ENCODE measurements at places on chromosomes 6 and 20.

GRCh38 chr6:104187616-104188015 is 672.1 kb downstream of the HACE1 start:
- DNase-seq: no peak

- DNase-seq: peak; percentile 55
Measured at GRCh38 chr20:48523191-48523995, 304.4 kb downstream of the PREX1 start.

GRCh38 chr20:33554914-33555420 is 65.1 kb downstream of the CBFA2T2 start:
- DNase-seq: no peak

DNA sequence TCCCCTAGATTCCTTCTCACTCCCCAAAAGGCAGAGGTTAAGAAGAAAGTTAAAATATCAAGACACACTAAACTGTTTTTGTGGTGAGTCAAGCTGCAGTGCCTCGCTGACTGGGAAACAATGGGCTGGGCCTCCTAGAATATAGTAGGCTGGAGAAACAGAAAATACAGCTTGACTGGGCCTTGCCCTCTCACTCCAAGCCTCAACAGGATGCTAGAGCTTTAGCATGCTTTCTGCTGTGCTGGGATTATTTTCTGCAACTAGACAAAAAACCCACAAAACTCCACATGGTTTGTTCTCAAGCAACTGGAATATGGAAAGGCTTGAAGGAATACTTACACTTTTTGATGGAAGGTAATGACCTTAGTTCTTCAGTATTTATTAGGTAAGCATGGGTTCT is 27.9 kb downstream of the FOXO3 start:
- no peak for DNase-seq

GRCh38 chr20:50447102-50447804 is 62.9 kb upstream of the PTPN1 start:
- DNase-seq: no peak

GRCh38 chr6:84912472-84913322 is 148.3 kb upstream of the TBX18 start:
- no peak for DNase-seq

DNA sequence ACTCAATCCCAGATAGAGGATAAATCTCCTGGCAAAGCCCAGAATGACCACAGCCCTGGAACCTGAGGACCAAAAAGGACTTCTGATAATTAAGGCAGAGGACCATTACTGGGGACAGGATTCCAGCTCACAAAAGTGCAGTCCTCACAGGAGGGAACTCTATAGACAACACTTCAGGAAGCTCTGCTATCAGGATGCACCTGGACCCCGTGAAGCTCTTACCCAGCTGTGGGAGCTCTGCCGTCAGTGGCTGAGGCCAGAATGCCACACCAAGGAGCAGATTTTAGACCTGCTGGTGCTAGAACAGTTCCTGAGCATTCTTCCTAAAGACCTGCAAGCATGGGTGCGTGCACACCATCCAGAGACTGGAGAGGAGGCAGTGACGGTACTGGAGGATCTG is 992 bp downstream of the ZSCAN16 start:
- DNase-seq: no peak

DNA sequence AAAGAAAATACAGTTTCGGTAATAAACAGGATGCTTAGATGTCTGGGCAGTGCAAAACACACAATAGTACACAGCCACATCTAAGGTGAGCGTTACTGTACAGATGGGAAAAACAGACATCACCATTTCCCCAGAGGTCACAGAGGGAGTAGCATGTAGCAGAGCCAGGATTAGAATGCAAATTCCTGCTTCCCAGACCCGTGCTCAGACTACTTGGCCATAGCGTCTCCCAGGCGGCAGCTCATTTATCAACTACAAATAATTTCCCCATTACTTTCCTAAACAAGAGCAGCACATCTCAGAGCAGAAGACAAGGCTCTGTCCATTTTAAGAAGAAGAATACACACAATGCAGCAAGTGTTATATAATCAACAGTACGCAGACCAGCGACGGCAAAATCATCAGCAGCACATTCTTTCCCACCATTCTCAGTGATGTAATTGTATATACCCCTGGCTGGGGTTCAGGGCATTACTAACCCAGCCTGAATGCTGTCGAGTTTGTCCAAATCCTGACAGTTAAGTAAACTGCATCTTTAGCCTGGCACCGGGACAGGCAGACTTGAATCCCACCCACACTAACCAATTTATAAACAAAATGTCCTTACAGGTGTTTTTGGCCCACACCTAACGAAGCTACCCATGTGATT is 61.9 kb downstream of the CNKSR3 start:
- DNase-seq: peak; percentile 80

- no peak for DNase-seq
Measured at GRCh38 chr6:99066044-99066443, 118.3 kb upstream of the FBXL4 start.

DNA sequence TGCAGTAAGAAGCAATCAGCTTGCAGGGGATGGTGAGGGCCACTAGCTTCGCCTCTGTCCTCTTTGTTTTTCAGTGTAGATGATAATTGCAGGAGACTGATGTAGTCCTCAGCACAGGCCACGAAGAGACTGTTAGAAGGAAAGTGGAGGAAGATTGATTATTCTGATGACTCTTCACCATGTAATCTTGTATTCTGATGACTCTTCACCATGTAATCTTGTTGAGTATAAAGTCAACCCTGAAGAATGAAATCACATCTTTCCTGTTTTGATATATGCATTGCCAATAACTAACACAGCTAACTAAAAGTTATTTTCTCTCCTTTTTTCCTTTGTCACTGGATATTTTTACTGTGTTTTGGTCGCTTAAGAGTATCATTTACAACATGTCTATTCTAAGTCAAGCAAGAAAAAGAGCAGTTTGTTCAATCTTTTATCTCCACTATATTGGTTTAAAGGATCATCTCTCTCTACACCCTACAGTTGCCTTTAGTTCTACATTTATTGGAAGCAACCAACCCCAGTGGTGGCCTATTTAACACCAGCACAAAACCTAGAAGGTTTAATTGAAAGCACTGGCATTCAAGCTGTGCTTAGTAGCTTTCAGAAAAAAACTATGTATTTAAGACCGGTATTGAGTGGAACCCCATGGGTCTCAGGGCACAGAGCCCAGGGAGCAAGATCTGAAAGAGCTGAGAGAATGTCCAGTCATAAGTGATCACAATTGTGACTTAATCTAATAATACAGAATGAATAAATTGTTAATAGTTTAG is 107.2 kb upstream of the BTBD3 start:
- DNase-seq: no peak

DNA sequence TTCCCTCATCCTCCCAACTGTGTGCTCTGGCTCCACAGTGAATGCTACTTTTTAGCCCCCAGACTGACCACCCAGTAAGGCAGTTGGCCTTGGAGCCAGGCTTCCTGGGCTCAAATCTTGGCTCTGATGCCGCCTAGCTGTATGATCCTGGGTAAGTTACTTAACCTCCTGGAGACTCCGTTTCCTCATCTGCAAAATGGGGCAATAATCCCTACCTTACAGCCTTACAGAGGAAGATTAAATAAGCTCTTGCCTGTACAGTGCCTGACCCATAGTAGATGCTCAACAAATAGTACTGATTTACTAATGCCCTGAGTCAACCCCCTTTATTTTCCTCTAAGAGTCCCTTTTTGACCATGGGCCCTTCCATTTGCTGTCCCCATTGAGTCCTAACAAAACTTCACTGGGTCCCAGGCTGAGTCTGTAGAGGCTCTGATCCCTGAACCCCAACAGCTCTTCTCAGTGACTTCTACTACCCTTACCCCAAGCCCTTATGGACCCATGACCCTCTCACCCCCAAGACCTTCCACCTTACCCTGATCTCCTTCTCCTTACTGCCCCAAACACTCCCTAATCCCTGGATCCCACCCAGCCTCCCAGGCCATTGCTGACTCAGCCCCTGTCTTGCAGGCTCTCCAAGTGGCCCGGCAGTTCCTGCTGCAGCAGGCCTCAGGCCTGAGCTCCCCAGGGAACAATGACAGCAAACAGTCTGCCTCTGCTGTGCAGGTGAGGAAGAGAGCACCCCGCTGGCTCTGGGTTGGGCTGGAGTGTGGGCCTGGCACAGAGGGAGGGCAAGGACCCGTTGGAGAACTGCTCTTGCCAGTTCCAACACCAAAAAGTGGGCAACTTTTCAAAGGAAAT is 31.4 kb downstream of the FOXP4 start:
- no peak for DNase-seq

DNA sequence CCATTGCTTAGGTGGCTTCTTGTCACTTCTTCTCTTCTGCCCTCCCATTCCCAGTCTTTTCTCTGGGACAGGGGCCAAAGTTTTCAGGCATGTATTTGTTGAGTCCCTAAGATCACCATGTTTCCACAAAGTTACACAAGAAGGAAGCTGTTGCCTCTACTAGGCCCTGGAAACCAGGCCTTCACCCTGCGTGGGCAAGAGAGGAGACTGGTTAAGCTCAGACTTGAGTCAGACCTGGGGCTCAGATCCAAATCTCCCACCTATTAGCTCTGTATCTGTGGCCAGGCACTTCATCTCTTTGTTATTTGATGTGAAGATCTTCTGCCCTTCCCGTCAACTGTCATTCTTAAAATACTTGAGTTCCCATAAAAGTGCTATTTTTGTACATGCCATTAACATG is 154.6 kb downstream of the SASH1 start:
- DNase-seq: no peak

- no peak for DNase-seq
Measured at GRCh38 chr20:32632461-32633354, 41.0 kb downstream of the C20orf203 start.

DNA sequence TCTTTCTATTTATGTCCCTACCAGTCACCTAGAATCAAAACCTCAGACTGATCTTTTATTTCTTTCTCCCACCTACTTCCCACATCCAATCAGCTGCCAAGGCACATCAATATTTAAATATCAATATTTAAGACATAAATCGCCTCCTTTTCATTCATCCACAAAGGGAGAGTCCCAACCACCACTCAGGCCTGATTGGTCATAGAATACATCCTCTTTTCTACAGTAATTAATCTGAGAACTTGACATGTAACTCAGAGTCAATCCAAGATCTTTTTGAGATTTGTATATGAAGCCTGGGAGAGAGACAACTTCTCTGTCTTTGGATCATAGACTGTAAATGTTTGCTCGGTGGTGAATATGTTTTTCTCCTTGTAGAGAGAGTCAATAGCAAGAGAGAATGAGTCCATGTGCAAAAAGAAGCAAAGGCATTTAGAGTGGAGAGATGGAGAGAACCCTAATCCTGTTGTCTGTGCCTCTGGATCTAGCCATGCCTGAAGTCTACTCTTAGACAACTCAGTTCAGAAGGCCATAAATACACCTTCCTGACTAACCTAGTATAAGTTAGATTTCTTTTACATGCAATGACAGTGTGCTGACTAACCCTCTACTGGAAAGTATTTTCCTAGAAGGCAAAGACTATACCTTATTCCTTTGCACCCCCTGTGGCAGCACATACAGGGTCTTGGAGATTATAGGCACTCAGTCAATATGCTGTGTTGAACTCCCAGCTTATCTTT is 12.1 kb upstream of the NEDD9 start:
- DNase-seq: no peak

DNA sequence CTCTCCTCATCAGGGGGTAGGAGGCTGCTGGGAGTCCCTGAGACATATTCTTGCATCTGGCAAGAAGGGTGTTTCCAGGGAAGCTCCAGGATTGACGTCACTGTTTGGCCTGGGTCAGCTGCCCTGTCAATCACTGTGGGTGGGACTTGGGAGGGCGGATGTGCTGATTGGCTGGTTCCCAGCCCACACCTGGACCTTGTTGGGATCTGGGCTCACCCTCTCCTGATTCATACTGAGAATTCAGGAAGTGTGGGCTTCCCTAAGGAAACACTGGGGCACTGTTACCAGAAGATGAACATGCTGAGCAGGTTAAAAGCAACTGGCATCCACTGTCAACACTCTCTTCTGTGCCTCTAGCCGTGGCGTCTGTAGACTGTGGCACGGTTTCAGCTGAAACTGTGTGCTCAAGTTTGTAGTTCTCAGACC is 36.5 kb downstream of the CDH26 start:
- peak; percentile 50 for DNase-seq

DNA sequence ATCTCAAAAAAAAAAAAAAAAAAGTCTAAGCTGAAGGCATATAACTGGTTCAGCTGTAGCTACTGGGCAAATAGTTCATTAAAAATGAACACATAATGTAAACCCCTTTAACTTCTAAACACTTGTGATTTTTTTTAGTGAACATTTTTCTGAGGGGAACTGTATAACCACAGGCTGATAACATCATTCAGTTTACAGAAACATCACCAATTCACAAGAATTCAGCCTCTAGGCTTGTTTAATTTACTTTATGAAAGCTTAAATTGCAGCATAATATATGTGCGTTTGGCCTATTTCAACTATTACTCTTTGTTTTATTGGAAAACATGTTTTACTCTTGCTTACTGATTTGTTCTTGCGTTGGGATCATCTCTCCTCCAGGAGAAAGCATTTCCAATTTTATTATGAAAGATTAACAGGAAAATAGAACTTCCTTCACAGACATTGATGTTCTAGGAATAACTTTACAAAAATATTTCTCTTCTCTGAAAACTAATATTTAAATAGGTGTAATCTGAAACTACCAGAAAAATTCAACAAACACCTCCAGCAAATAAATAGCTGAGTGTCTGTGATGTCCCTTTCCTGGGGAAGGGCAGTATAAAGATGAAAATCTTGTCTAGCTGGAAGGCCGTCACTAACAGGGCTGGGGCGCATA is 284.5 kb downstream of the UST start:
- no peak for DNase-seq
